ENCODE measurements at places on chromosomes 12 and 14.

GRCh38 chr12:79954037-79954610 lies 19.2 kb upstream of the PPP1R12A start:
- DNase-seq = no peak

GRCh38 chr12:54592316-54592715 lies 3.9 kb upstream of the PPP1R1A start:
- DNase-seq = no peak

GRCh38 chr12:12511895-12512711 lies 50.6 kb downstream of the DUSP16 start:
- DNase-seq = no peak

DNA sequence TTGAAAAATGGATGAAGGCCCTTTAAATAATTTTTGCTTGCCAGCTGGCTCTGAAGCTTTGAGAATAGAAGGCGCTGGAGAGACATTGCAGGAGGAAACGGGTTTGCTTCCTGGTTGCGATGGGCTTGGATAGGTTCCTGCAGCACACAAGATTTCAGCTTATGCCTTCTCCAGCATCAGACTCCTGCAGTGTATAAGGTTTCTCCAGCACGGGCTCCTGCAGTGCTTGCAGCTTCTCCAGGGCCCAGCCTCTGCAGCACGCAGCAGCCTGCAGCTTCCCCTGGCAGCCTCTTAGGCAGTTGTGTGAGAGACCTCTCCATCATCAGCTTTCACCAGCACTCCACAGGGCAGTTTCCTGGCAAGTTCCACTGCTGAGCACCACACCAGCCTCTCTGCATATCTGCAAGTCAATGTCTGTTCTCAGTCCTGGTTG lies 78.7 kb upstream of the ZDHHC17 start:
- no peak for DNase-seq

DNA sequence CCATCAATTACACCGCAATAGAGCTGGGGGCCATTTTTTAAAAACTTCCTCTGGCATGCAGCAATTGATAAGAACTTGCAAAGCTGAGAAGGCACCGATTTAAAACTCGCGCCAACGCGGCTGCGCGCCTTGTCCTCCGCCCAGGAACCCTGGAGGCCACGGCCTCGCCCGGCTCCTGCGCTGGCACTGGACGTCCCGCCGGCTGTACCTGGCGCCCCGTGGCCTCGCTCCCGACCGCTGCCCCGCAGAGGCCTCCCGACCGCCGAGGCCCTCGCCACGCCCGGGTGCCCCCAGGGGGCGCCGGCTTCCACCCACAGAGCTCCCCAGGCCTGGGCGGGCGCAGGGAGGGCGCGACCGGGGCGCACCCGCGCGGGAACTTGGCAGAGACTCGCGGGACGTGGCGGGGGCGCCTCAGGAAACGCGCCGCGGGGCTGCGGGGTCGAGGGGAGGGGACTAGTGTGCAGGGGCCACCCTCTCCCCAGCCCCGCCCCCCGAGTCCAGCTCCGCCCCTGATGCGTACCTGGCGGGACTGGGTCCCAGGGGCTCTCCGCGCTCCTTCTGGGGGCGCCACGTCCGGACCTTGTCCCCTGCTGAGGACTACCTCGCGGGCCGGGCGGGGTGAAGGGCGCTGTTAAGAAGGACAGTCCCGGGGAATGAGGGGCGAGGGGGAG lies 65.7 kb downstream of the TNFAIP2 start:
- no peak for DNase-seq

DNA sequence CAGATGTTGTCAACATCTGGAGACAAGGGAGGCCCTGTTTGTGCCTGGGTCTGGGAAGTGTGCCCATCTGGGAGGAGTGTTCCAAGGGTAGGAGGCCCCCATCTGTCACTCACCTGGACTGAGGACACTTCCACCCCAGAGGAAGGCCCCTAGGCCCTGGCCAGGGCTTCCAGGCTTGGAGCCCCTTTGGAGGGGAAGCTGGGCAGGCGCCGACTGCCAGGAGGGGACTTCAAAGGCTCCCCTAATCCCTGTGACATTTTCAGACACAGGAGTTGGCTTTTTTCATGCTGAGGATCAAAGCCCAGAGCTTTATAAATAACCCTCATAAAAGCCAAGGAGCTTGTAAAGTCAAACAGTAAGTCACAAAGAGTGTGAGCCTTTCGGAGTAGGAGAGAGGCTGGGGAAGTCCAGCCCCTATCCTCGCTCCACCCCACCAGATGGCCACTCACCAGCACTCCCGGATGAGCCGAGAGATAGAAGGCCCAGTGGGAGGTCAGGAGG lies 17.6 kb upstream of the FAM222A start:
- DNase-seq = no peak
